ENCODE measurements at places on chromosomes 1 and 21. TPM values are rescaled to one million over a fixed set of nuclear protein-coding genes. Genes with fewer than 3 reads are reported as not detected.
A peak's percentile ranks its signal among the peaks of the same experiment; 100 is the strongest.

- no peak for ATAC-seq
These were observed 185.5 kb upstream of the ZC3H12A start for GRCh38 chr1:37288900-37289299.

- ATAC-seq = no peak
These were observed 373.4 kb downstream of the LMX1A start for GRCh38 chr1:164983023-164983650.

GRCh38 chr1:233326811-233327650 lies 493 bp upstream of the MAP3K21 start:
- ATAC-seq = peak; percentile 80

- ATAC-seq = no peak
These were observed 102.4 kb downstream of the TGFBR3 start for GRCh38 chr1:91783423-91784170.

DNA sequence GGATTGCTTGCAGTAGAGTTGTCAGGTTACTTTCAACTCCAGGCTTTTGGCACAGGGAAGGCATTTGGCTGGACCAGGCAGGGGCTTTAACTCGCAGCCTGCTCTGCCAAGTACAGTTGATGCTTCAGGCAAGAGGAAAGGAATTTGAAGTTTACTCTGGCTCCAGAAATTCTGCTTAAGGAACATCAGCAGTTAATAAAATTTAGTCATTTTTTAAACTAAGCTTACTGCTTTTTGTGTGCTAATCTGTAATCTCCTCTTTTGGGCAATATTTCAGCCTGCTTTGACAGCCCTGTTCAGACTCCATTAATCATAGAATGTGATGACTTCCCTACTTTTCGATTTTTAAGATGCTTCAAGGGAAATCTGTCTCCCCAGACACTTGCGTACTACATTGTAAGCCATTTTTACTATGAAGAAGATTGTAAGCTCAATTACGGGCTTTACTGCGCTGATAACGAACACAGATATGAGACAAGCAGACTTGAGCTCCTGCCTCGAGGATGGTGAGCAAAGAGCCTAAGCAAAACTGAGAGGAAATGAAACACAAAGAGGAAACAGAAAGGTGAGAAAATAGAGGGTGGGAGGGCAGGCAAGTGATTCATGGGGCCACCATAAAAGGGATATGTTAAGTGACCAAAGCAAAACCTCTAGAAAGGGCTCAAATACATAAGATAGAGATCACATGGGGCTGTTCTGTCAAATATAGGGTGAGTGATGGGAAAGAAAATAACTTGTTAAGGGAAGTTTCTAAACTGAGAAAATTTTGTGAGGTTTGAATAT lies 76.6 kb upstream of the VAV3 start:
- no peak for ATAC-seq

DNA sequence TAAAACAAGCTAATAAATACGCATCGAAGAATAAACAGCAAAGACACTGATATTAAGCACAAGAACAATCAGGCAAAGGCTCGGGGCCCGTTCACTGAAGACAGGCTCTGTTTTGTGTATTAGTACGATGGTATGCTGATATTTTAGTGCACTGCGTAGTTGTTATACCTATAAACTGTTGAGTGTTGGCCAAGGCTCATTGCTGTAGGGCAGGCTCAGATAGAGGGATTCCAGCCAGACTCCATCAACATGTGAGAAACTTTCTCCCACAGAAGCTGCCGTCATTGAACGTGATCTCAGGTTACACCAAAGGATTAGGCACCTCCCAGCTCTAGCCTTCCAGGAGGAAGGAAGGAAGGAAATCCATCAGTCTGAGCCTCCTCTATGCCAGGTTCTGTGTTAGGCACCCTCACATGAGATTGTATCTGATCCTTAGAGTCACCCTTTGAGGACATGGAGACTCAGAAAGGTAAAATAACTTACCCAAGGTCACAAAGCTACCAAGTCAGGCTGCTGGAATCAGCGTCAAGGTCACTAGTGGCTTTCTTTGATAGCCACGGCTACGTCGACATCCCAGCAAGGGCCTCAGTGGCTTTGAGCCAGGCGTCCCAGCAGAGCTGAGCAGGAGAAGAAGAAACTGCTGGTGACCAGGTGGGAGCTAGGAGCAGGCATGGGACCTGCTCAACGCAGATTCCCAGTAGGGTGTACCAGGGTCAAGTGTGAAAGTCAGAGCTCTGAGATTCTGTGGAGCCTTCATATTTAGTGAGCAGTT lies 14.8 kb downstream of the BCAR3 start:
- no peak for ATAC-seq

- ATAC-seq = no peak
These were observed 41.5 kb downstream of the CCDC30 start for GRCh38 chr1:42504535-42505128.

DNA sequence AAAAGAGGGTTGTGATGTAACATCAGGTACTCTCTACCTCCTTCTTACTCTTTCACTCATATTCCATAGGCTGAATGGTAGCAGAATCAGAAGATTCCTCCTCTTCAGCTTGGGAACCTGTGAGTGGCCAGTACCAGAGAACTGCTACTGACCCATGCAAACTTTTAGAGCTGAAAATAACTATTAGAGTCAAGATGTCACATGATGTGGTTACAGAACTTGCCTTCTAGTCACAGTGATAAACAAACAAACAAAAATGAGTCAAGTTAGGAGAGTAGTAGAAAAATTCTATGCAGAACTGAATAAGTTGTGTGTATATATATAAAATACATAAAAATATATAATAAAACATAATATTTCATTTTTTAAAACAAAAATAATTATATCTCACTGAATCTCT lies 47.6 kb upstream of the RGS1 start:
- ATAC-seq = no peak

- ATAC-seq = no peak
These were observed 450.7 kb downstream of the PTPRC start for GRCh38 chr1:199089393-199090122.

The MAP3K21 gene
- total RNA-seq = 0.67 TPM

The CD101 gene
- total RNA-seq = 0.73 TPM
